ENCODE measurements at places on chromosomes 16 and 17.

DNA sequence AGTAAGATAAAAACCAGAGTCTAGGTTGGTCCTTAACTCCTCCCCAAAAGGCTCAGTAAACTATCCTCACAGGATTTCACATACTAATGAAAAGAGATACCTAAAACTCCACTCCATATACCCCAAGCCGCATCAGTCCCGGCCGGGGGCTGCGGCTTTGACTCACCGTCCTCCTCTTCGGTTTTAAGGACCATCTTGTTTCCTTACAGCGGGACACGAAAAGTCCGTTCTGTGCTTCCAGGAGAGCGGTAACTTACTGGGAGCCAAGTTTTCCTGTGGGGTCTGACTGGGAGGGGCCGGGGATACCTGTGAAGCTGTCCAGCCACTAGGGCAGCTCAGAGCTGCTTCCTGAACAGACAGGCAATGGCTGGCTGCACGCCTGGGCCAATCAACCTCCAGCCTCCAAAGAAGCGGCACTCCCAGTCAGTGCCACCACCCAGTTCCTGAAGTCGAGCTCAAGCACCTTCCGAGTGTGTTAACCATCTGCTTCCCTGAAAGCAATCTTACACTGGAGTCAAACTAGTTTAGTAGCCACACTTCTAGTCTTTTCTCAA lies 45.5 kb downstream of the CYTH1 start:
- peak; percentile 62 for DNase-seq

DNA sequence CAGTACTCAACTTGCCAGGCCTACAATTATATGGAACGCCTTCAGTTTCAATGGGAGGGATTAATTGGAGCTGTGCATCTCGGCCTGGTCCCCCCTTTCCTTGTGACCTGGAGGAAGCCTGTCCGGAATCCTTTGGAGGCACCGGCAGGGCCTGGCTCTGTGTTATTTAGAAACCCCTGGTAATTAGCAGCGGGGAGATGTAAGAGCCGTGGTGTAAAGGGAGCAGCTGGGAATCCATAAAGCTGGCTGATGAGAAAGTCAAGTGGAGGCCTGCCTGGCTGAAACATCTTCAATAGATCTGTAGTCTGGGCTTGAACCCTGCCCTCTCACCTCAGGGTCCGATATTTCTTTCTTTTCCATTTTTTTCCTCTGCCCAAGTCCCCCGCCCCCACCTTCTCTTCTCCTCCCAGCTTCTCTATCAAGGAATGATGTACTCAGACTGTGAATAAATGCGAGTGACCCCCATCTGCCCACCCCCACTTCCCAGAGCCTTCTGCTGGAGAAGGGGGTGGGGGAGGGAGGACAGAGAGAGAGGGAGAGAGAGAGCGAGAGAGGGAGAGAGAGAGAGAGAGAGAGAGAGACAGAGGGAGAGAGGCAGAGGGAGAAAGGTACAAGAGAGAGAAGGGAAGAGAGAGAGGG lies 495.5 kb upstream of the ZFHX3 start:
- no peak for DNase-seq

GRCh38 chr16:50571786-50572185 lies 23.6 kb downstream of the NKD1 start:
- no peak for DNase-seq

- peak; percentile 95 for DNase-seq
These were observed 154.9 kb downstream of the SDK2 start for GRCh38 chr17:73489333-73489732.

- no peak for DNase-seq
These were observed 96.7 kb downstream of the CDYL2 start for GRCh38 chr16:80707686-80708085.

DNA sequence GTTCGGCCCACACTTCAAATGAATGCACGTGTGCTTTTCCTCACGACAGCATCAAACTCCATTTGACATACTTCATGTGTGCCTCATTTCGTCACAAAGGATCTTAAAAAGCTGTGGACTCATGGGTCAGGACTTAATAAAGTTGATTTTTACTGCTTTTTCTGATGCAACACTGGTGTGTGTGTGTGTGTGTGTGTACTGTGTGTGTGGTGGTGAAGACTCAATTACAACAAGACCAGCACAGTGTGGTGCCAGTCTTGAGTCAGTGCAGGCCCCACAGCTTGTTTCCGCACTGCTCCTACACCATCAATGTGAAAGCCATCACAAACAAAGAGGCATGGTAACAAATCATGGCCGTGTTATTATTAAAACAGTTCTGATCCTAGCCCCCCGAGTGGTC lies 17.7 kb downstream of the CDIP1 start:
- DNase-seq: no peak

Measured in NCI-H82 (cell line).